ENCODE measurements at places on chromosomes 3 and 15.

GRCh38 chr3:157129803-157130466 is 30.0 kb downstream of the CCNL1 start:
- DNase-seq: no peak

GRCh38 chr15:64869501-64869900 is 27.8 kb downstream of the PLEKHO2 start:
- no peak for DNase-seq

DNA sequence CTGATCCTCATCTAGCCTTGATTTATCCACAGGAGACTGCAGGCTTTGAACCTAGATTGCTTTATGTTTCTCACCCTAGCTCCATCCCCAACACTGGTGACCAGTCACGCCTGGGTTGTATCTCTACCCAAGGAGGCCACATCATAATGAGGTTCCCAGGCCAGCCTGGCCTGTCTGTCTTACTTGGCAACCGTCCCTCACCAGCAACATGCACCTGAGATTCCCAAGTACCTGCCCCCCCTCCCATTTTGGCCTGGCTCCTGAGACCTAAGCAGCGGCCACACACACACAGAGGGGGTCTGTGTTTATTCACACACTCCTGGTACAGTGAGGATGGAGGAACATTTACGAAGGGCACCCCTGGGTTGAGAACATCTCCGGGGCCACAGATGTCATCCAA is 2.4 kb downstream of the CAMK2N2 start:
- DNase-seq: no peak

- DNase-seq: no peak
These were observed 62.0 kb downstream of the SFMBT1 start for GRCh38 chr3:52983828-52984227.

Measured in fibroblast of the aortic adventitia (primary cell).